ENCODE measurements at places on chromosomes 5 and 9. TPM values are rescaled to one million over a fixed set of nuclear protein-coding genes. Genes with fewer than 3 reads are reported as not detected.

Gene BTNL3
- not detected for total RNA-seq

Gene CDO1
- total RNA-seq: 0.15 TPM

Gene CD274
- 20.8 TPM for total RNA-seq

Gene ADAMTS6
- total RNA-seq: 20.6 TPM

Gene ARL14EPL
- 0.07 TPM for total RNA-seq

Gene SNCB
- 0.44 TPM for total RNA-seq

Gene MYOT
- not detected for total RNA-seq

Gene TGFBI
- total RNA-seq: 36.1 TPM

Gene GHR
- total RNA-seq: 1.5 TPM

Gene IFNA21
- total RNA-seq: not detected

Gene UBE2QL1
- not detected for total RNA-seq

Gene SETD9
- total RNA-seq: 8.8 TPM

Gene TMEM245
- 32.9 TPM for total RNA-seq

Gene SPRY4
- 55.6 TPM for total RNA-seq

Gene TXNDC8
- not detected for total RNA-seq

Gene SH3GLB2
- total RNA-seq: 41.3 TPM

Gene DDX46
- total RNA-seq: 21.4 TPM

Gene MACIR
- total RNA-seq: 7.4 TPM

Gene SPATA6L
- total RNA-seq: 0.94 TPM

Gene NEURL1B
- 5.3 TPM for total RNA-seq

Gene CTNND2
- total RNA-seq: not detected

Gene MTX3
- total RNA-seq: 5.4 TPM

Gene AIF1L
- total RNA-seq: 19.2 TPM

Gene CA9
- not detected for total RNA-seq

Gene PPP2CA
- total RNA-seq: 203 TPM

Gene BHMT2
- 1.6 TPM for total RNA-seq

Gene SLC34A3
- total RNA-seq: not detected

Gene TTC23L
- total RNA-seq: not detected

Gene C9orf50
- 0.47 TPM for total RNA-seq

Gene ECM2
- not detected for total RNA-seq

Gene CCDC127
- 5.3 TPM for total RNA-seq

Gene OR1K1
- not detected for total RNA-seq

Gene ADCY2
- total RNA-seq: not detected

Gene FREM1
- not detected for total RNA-seq

Gene NRG2
- 1.1 TPM for total RNA-seq

Gene PCDHGC4
- 0.44 TPM for total RNA-seq

Gene C5orf34
- total RNA-seq: 4.3 TPM

Gene NREP
- total RNA-seq: 8.5 TPM

Gene CNTNAP3
- total RNA-seq: 3.3 TPM

Gene BSPRY
- total RNA-seq: not detected

Gene GPX8
- total RNA-seq: 102 TPM

Gene UIMC1
- total RNA-seq: 19.7 TPM

Gene ZCCHC7
- 4.9 TPM for total RNA-seq

Gene FCN1
- not detected for total RNA-seq

Gene SUSD3
- total RNA-seq: 0.10 TPM

Gene ANKRD18B
- total RNA-seq: 0.34 TPM

Gene OR1L6
- not detected for total RNA-seq

Gene GFI1B
- total RNA-seq: not detected

Gene SIT1
- not detected for total RNA-seq

Gene DAPK1
- total RNA-seq: 13.8 TPM
